ENCODE measurements at places on chromosomes 13 and 19.
A peak's percentile ranks its signal among the peaks of the same experiment; 100 is the strongest.

DNA sequence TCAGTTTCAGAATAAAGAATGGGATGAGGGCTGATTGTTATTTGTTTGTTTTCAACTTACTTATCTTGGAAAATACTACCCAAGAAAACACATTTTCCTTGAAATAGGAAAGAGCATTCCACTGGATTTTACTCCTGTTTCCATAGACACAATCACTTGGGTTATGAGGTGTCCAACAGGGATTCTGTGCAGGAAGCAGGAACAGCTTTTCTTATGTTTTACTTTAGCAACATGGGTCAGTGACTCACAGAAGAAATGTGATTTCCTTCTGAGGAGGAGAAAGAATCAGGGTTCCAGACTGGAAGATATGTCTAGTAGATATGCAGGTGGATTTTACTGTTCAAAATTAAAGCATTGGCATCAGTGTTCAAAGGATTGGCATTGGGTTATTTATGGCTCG, 180.8 kb upstream of the GPC6 start:
- DNase-seq = no peak

- no peak for DNase-seq
These were observed 32.2 kb downstream of the EFNB2 start for GRCh38 chr13:106503272-106503671.

GRCh38 chr19:53844849-53845246, 20.7 kb upstream of the NLRP12 start:
- DNase-seq = no peak

GRCh38 chr19:13619203-13619632, 112.9 kb upstream of the CACNA1A start:
- DNase-seq = no peak

- no peak for DNase-seq
These were observed 11.5 kb downstream of the PODNL1 start for GRCh38 chr19:13926715-13927114.

GRCh38 chr19:41892173-41892902, 9.4 kb downstream of the ARHGEF1 start:
- no peak for DNase-seq

DNA sequence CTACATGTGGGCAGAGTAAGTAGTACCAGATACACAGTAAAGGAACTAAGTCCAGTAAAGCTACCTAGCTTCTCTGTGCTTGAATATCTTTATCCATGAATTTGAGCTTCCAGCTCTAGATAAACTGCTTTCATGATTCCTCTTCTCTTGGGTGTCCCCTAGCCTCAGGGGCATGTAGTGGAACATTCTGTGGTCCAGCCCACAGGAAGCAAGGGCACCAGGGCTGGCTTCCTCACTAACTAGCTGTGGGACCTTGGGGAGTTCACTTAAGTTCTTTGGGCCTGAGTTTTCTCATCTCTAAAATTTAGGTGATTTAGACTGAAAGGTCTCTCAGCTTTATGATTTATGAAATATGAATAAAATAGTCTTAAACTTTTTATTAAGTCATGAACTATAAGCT, 185.7 kb downstream of the KATNAL1 start:
- no peak for DNase-seq

DNA sequence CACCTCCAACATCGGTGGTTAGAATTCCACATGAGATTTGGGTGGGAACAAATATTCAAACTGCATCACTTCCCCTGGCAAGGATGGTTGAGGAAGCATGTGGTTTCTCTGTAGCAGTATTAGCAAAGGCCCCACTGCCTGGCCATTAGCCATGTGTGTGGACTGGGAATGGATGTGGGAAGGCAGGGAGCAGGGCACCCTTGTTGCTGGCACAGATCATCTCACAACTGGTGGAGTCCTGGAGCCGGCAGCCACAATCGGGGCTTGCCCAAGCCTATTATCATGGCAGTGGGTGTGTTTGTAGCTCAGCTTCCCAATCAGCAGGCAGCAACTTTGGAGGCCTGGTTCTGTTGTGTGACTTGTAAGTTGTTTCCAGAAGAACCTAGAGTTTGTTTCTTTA, 391.9 kb downstream of the DLEU7 start:
- no peak for DNase-seq

- DNase-seq = no peak
These were observed 25.5 kb downstream of the AP2S1 start for GRCh38 chr19:46824890-46825730.

DNA sequence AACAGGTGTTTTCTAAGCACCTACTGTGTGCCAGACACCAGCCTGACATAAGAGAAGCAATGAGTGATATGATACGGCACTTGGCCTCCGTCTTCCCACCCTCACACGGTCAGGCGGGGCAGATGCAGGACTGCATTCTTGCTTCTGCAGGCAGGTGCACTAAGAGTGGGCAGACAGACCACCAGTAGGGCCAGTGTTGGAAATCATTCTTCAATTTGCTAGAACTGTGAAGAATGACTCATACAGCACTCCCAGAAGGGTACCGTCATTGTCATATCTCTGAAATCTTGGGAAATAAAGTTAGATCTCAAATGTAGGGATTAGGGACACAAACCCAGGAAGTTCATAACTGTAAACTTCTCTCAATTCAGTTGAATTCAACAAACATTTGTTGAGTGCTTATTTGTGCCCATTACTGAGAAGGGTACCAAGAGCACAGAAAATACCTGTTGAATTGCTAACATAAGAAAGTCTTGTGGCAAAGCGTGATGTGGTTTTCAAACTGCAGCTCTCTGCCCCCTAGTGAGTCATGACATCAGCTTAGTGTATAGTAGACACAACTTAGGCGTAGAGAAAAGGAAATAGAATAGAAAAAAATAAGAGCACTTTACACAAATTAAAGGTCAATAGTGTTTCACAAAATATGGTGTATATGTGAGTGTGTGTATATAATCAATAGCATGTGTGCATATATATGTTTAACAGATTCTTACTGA, 76.1 kb downstream of the TEX26 start:
- no peak for DNase-seq

DNA sequence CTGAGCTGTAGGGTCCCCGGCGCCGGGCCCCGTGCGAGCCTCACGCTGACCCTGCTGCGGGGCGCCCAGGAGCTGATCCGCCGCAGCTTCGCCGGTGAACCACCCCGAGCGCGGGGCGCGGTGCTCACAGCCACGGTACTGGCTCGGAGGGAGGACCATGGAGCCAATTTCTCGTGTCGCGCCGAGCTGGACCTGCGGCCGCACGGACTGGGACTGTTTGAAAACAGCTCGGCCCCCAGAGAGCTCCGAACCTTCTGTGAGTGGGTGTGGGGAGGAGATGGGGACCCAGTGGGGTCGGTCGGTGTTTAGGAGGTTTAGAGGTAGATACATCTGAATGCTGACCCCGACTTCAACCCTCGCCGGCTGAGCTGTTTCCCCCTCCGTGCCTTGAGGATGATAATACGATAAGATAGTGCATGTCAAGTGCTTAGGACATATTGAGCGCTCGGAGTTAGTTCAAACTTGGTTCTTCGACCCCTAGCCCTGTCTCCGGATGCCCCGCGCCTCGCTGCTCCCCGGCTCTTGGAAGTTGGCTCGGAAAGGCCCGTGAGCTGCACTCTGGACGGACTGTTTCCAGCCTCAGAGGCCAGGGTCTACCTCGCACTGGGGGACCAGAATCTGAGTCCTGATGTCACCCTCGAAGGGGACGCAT, 1.9 kb downstream of the ICAM5 start:
- DNase-seq = no peak

GRCh38 chr13:47036294-47037008, 139.6 kb upstream of the HTR2A start:
- DNase-seq = no peak

- no peak for DNase-seq
These were observed 98.8 kb downstream of the EPSTI1 start for GRCh38 chr13:42893214-42893671.

DNA sequence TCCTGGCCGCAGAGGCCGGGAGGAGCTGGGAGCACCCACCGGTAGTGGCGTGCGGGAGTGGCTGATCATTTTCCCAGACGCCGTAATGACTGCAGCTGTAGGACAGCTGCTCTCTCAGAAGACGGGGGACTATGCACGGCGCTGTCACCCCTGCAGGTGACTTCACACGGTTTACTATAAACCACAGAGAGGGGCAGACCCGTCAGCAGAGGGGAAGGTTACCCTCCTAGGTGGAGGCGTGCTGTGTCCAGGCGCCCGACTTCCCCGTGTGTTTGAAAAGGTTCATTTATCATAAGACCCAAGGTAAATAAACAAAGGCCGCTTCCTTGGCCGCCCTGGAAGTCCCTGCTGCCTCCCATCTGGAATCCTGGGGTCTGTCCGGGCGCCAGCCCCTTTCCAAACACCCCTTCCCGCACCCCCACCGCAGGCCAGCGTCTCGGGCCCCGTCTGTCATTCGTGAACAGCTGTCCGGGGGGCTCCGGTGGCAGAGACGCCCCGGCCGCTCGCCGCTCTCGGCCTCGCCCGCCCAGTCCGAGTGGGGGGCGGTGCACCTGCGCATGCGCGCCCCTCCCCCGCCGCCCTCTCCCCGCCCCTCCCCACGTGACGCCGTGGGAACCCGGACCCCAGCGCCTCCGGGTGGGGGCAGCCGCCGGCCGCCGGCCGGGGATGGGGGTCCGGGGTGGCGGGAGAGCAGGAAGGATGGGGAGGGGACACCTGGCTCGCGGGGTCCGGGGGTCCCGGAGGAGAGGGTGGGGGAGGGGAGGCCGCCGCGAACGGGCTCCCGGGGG, 915 bp downstream of the SHC2 start:
- peak; percentile 68 for DNase-seq

Data from left kidney (tissue), 8 donors.